ENCODE measurements at places on chromosomes 7 and 10.

- no peak for ATAC-seq
Measured at GRCh38 chr10:29210266-29210868, 78.5 kb upstream of the LYZL1 start.

GRCh38 chr7:39130274-39130673, 152.6 kb downstream of the POU6F2 start:
- no peak for ATAC-seq

GRCh38 chr7:11332865-11333228, 359.2 kb downstream of the PHF14 start:
- ATAC-seq = no peak

- no peak for ATAC-seq
Measured at GRCh38 chr7:96177353-96177752, 144.5 kb downstream of the SLC25A13 start.

GRCh38 chr10:64261092-64261491, 739.9 kb downstream of the REEP3 start:
- no peak for ATAC-seq

DNA sequence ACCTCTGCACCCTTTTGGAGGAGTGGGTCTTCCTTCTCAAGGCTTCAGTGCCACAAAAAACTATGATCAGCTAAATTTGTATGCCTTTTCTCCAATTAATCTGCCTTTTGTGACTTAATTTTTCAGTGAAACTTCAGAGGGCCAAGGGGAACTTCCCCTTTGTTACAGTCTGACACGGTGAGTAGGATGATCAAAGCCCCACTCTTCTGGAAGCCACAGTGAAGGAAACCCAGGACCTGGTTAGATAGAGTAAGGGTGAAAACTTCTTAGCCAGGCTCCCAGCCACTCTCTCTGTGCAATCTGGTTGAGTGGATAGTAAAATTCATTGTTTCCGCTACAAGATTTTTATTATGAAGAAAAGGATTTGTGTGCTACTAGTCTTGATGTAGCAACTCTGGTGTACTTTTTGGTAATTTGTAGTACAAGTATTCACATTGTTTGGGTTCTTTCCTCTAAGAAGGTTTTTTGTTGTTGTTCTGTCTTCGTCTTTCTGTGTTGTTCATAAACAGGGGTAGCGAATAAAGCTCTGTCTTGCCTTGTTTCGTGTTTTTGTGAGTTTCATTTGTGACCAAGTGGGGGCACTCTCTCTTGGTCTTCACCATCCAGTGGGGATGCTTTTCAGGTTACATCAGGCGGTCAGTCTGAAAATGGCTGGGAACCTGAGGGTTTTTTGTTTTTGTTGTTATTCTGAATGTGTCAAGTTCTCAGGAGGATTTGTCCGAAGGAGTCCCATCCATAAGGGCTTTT, 268.5 kb upstream of the NPSR1 start:
- no peak for ATAC-seq

GRCh38 chr10:46096446-46096845, 50.4 kb upstream of the MSMB start:
- ATAC-seq = no peak

GRCh38 chr7:143129051-143129450, 2.8 kb upstream of the PIP start:
- no peak for ATAC-seq

DNA sequence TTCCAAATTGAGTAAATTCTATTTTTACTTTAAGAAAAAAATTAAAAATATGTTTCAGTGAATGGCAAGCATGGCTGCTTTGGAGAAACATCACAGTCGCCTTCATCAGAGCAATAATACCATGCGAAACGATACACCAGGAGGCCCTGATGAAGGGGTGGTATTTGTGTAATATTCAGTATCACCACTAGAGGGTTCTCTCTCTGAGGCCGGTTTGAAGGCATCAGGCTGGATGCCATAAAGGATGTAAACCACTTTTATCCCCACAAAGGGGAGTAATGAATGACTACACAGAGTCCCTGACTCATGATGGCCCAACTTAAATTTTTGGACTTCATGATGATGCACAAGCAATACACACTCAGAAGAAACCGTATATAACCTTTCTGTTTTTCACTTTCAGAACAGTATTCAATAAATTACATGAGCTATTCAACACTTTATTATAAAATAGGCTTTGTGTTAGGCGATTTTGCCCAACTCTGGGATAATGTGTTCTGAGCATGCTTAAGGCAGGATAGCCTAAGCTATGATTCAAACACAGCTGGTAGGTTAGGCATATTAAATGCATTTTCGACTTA, 95.5 kb downstream of the PPP1R17 start:
- no peak for ATAC-seq

DNA sequence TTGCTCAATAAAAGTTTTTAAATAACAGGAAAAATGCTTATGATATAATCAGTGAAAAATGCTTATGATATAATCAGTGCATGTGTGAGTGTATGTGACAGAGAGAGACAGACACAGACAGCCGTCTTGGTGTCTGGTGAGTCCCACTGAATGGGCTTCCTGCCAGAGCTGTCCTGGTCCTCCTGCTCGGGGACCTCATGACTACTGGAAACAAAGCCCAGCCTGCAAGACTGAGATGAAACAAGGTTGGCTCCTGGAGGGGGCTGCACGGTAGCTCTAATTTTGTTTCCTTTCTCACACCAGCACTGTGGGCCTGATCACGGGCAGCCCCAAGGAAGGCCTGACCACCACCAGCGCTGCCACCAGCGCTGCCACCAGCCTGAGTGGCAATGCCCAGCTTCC, 57.3 kb downstream of the NRP1 start:
- ATAC-seq = no peak

GRCh38 chr10:78959924-78960285, 108.9 kb upstream of the ZMIZ1 start:
- peak; percentile 11 for ATAC-seq

DNA sequence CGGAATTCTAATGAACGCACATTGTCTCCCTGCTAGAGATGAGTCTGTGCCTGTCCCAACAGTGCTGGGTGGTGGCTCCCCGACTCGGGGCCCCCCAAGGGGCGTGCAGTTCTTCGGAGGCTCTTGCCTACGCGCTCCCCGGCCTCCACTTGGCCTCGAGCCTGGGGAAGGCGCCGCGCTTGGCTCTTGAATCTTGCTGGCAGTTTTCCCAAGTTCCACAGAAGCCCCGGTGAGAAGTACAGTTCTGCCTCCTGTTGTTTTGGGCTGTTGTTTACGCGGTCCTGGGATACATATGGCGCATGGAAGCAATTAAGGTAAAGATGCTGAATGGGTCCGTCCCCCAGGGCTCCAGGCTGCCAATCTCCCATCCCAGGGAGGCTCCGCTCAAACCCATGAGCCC, 32.6 kb upstream of the UNCX start:
- ATAC-seq = no peak

Data from gastroesophageal sphincter (tissue), 4 donors.